Activated CD8-positive, alpha-beta T cell treated with anti-CD3 and anti-CD28 coated beads for 36 hours (primary cell): ENCODE measurements at places on chromosomes 1 and 21. TPM values are rescaled to one million over a fixed set of nuclear protein-coding genes. Genes with fewer than 3 reads are reported as not detected.

DNA sequence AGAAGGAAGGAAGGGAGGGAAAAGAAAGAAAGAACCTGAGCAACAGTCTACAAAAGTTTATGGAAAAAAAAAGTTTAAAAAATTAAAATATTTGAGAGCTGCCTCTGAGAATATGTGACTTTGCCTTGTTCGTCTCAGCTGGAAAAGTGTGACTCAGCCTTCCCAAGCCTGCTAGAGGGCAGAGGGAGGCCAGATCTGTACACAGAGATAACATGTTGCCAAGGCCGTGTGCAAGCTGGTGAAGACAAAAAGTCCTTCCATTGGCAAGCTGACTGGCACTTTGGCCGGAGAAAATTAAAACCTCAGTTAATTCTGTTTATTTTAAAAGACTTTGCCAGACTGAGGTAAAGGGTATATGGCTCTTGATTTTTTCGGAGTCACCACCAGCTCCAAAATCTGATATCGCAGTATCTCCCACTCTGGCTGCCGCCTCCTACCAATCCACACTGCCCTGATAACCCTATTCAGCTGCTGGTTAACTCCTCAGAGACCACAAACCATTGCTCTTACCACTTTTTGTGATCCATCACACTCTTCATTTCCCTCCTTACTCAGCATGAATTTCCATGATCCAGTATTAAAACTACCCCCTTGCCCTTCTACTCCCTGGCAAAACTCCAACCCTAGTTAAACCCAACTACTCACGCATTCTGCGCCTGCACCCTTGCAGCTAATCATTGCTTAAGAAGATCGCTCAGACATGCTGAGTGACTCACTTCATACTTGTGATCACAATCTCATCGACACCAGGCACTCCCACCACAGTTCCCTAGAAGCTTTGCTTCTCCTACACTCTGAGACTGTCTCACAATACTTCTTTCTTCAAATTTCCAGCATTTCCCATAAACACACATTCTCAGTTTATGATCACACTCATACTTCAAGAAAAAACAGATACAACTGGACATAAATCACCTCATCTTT lies 5.7 kb upstream of the PPP1R15B start:
- DNase-seq, result peak; percentile 58
- H3K36me3 ChIP-seq, result no peaks in the 10 kb centered on the region
- peak overlapping the region; percentile 41 for H3K27ac ChIP-seq
- H3K27me3 ChIP-seq, result no peaks in the 10 kb centered on the region

DNA sequence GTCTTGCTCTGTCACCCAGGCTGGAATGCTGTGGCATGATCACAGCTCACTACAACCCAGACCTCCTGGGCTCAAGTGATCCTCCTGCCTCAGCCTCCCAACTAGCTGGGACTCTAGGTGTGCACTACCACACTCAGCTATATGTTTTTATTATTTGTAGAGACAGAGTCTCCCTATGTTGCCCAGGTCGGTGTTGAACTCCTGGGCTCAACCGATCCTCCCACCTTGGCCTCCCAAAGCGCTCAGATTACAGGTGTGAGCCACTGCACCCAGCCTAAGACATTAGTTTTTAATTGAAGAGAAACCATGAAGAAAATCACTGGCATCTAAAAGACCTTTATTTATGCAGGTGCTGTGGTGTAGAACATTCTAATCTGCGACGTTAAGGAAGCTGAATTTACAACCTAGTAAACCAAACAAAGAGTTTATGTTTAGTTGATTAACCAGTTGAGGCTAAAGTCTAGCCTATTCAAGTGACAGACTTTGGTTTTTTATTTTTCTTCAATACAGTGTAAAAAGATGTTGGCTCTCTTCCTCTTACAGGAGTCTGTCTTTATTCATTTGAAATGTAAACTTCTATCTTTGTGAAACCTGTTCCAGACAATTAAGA lies 52.5 kb upstream of the NBL1 start:
- H3K27ac ChIP-seq, result no peak overlapping the region
- H3K36me3 ChIP-seq, result no peaks in the 10 kb centered on the region
- no peak for DNase-seq
- H3K4me3 ChIP-seq, result no peak overlapping the region
- peaks cover 7% of the 10 kb centered on the region for H3K4me1 ChIP-seq

- DNase-seq, result no peak
- H3K27me3 ChIP-seq, result no peaks in the 10 kb centered on the region
- H3K4me1 ChIP-seq, result no peaks in the 10 kb centered on the region
- no peaks in the 10 kb centered on the region for H3K36me3 ChIP-seq
- H3K4me3 ChIP-seq, result no peak overlapping the region
- H3K27ac ChIP-seq, result no peak overlapping the region
Observed at GRCh38 chr1:205030241-205030640, 12.8 kb upstream of the CNTN2 start.

- no peaks in the 10 kb centered on the region for H3K27me3 ChIP-seq
- H3K36me3 ChIP-seq, result no peaks in the 10 kb centered on the region
- no peak for DNase-seq
- no peaks in the 10 kb centered on the region for H3K4me1 ChIP-seq
- H3K4me3 ChIP-seq, result no peak overlapping the region
Observed at GRCh38 chr1:74952786-74953185, 181.4 kb upstream of the LHX8 start.

GRCh38 chr1:192826791-192827546 lies 18.1 kb downstream of the RGS2 start:
- H3K4me3 ChIP-seq, result no peak overlapping the region
- no peaks in the 10 kb centered on the region for H3K36me3 ChIP-seq
- DNase-seq, result no peak
- H3K27ac ChIP-seq, result no peak overlapping the region

DNA sequence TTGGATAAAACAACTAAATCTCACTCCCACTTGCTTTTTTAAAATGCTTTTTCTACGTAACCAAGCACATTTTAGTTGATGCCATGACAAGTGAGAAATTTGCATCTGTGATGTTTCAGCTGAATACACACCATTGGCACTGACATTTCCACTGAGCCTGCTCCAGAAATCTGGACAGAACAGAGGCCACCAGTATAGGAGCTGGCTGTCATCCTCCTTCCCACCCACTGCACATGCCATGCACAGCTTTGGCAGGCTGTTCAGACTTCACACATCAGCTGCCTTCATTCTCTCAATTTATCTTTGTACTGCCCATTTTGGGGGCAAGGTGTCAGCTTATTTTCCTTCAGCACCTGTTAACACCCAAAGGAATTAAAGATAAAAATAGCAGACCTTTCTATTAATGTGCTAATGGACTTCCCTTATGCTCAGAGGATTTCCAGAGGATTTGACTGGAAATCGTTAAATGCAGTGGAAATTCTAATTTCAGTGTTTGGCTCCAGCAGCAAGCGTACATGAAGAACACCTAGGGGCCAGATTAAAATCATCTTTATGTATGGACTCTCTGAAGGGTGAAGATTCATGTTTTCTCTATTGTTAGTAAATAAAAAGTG lies 12.9 kb upstream of the PODN start:
- no peak for DNase-seq
- no peak overlapping the region for H3K27ac ChIP-seq
- H3K36me3 ChIP-seq, result peaks cover 20% of the 10 kb centered on the region
- peaks cover 5% of the 10 kb centered on the region for H3K4me1 ChIP-seq

Gene ETV3L
- total RNA-seq, result not detected

Gene PRR9
- total RNA-seq, result not detected

Gene SLAMF9
- total RNA-seq, result not detected

Gene C4BPB
- 2.1 TPM for total RNA-seq
